ENCODE measurements at places on chromosomes 5 and 9.
A peak's percentile ranks its signal among the peaks of the same experiment; 100 is the strongest.

- DNase-seq = no peak
These were observed 290.8 kb downstream of the TRPM3 start for GRCh38 chr9:70830618-70831017.

GRCh38 chr9:33170464-33171415 lies 3.6 kb upstream of the B4GALT1 start:
- DNase-seq = peak; percentile 16

GRCh38 chr9:109875495-109876129 lies 95.6 kb downstream of the PALM2AKAP2 start:
- DNase-seq = no peak

GRCh38 chr9:93979721-93980120 lies 24.6 kb upstream of the BARX1 start:
- no peak for DNase-seq

DNA sequence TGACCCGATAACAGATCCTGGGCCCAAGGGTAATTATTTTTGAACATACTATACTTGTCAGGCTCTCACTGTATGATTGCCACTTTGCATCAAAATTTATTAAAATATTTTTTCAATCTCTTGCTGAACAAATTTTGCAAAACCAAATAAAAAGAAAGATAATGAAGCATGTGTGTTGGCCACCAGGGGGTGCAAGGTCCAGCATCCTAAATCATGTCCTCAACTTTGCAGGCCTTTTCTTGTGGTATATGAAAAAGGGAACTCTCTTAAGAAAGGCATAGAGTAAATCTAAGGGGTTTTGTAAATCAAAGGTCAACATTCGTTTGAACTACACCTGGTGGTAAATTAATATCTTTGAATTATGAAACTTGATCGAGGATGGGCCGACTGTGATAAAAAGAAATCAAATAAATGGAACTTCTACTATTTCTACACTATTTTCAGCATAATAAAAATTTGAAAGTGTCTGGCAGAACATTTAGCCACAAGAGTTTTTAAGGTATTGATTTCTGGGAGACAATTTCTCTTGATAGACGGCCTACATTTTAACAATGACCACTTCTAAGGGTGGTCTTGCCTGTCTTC lies 676.5 kb downstream of the DMRTA1 start:
- DNase-seq = no peak

- DNase-seq = no peak
These were observed 13.0 kb upstream of the ASS1 start for GRCh38 chr9:130431536-130432303.

GRCh38 chr5:125006011-125006685 lies 259.7 kb upstream of the ZNF608 start:
- no peak for DNase-seq

GRCh38 chr9:37119907-37120842 lies at the start of gene ZCCHC7:
ZCCHC7 (plus strand) TSS chr9:37120574.
- peak; percentile 90 for DNase-seq

DNA sequence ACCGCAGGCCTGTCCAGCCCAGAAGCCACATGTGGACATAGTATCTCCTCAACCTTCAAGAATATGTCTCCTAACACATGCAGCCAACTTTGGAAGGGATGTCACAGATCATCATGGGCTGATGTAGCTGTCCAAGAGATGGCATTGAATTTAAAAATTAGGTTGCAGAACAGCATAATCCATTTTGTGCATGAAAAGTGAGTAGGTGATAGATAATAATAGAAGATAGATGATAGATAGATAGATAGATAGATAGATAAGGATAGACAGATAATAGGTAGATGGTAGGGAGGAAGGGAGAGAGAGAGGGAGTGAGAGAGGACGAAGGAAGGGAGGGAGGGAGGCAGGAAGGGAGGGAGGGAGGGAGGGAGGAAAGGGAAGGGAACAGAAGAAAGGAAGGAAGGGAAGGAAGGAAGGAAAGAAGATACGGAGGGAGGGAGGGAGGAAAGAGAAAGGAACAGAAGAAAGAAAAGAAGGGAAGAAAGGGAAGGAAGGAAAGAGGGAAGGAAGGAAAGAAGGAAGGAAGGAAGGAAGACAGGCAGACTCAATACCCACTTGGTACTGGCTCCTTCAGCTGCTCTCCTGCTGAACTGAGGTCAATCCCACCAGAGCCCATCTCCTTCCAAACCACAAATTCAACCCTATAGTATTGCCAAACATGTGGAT lies 28.9 kb upstream of the ERGIC1 start:
- no peak for DNase-seq

GRCh38 chr5:64838803-64839202 lies 70.1 kb downstream of the CWC27 start:
- DNase-seq = no peak

DNA sequence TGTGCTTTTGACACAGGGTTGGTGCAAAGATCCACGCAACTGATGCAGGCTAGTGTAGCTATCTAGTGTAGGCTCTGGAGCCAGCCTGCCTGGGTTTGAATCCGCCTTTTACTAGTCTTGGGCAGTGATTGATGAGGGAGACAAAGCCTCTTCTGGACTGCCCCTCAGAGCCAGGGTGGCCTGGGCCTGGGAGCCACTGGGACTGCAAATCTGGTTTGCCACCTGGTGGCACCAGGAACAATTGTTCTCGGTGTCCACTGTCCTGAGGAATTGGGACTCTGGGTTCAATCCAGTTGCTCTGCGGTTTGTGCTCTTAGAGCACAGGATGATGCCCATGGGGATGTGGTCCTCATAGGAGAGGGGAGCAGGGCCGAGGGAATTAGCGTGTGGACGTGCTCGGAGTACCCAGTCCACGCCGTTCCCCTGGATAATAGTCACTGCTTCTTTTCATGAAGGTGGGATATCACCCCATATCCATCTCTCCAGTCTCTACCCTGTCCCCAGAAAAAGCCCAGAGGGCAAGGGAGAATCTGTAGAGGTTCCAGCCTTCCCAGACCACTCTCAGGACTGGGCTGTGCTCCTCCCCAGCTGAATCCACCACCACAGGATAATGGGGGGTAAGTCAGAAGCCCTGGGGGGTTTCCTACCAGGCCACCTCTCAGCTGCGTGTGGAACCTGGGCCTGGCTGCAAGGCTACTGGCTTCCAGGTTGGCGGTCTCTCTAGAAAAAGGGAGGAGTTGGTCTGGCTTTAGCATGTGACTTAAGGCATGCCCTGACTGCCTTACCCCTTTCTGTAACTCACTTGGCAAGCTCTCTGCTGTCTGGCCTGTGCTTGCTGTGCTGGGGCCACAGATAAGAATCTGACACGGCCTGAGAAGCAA lies 1.9 kb downstream of the B4GALT7 start:
- DNase-seq = no peak

DNA sequence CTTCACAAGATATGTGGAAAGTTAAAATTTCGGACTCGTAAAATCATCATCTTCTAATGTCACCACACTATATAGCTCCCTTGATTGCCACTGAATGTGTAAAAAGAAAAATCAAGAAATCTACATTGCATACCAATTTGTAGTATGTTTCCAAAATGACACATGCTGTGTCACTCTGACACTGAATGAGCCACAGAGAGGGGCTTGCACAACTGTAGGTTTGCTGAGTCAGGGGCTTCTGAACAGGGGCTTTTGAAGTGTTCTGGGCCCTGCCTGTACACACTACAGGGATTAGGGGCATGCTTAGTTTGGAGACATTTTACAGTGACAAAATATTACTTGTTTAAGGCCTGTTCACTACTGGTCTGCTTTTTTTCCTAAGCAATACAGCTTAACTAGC lies 234.4 kb upstream of the GRAMD2B start:
- no peak for DNase-seq

DNA sequence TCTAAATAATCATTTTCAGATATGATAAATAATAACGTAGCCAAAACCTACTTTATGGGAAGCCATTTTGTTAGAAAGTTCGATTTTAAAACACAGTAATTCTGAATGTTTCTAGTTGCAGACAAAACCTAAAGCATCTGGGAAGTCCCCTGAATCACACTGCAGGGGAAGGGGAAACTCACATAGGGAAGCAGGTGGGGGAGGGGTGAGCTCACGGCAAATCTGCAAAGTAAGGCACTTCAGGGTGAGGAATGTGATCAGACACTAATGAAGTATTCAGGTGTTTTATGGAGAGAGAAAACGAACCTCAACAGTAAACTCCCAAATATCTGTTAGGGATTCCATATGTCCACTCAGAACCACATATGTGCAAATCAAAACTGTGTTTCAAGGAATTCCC lies 70.7 kb downstream of the EPB41L4A start:
- no peak for DNase-seq

DNA sequence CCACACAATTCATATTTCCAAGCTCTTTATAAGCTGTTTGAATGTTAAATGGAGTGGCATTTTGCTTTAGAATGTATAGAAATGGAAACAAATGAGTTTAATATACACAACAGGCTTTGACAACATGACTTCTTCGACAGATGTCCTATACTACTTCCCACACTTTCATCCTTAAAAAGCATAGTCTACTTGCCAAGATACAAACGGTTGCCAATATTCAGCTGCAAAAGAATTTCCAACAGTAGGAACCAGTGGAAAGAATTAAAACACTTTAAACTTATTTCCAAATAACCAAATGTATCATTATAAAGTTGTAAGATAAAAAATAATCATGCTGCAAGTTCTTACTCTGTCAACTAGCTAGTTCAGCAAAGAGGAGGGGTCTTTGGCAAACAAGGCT lies 456.4 kb downstream of the PDE4D start:
- no peak for DNase-seq

- DNase-seq = no peak
These were observed 13.4 kb upstream of the CDK5RAP2 start for GRCh38 chr9:120593250-120593954.

GRCh38 chr5:53095217-53095616 lies 14.3 kb downstream of the MOCS2 start:
- no peak for DNase-seq

- DNase-seq = no peak
These were observed 156.9 kb downstream of the PAM start for GRCh38 chr5:102911973-102912372.

GRCh38 chr9:104686081-104686480 lies 8.2 kb upstream of the OR13D1 start:
- DNase-seq = no peak

GRCh38 chr9:9585920-9586319 lies 1026.9 kb downstream of the PTPRD start:
- no peak for DNase-seq

GRCh38 chr9:37302277-37302676 lies 120.2 kb upstream of the GRHPR start:
- peak; percentile 48 for DNase-seq

- no peak for DNase-seq
These were observed 35.4 kb upstream of the RLN1 start for GRCh38 chr9:5375091-5375490.

GRCh38 chr9:108033976-108034964 lies 544.7 kb upstream of the KLF4 start:
- DNase-seq = no peak

- no peak for DNase-seq
These were observed 240.7 kb upstream of the NREP start for GRCh38 chr5:111997711-111998110.

DNA sequence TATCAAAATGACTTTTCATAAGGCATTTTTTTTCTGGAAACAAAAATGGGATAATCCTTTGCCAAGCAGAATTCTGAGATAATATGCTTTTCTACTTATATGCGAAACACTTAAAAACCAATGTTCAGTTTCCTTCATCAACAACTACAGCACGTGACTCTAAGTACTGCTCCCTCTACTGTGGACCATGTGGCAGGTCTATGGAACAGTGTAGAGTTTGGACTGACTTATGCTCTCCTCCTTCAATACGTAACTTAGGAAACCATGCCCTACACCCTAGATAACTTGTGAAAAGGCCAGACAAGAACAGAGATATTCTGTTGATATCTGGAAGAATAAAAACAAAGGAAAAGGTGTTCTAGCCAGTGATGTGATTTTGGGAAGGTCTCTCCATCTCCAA lies 111.3 kb upstream of the GNA14 start:
- no peak for DNase-seq

DNA sequence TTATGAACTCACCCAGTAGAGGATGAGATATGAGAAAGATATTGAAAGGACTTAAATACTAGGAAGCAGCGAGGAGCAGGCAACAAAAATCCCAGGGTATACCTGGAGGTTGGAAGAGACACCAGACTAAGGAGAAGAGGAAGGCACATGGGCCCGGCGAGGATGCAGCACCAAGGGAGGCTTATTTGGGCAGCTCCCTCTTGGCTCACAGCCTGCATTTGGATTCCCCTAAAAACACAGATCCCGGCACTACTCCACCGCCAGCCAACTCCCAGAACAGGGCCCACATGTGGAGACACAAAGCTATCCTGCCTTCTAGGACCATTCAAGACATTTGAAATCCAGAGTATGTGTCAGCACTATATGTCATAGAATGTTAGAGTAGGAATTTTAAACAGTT lies 199.8 kb upstream of the FBXL7 start:
- no peak for DNase-seq

GRCh38 chr9:88441301-88442007 lies 53.2 kb downstream of the SPIN1 start:
- no peak for DNase-seq

- no peak for DNase-seq
These were observed 68.1 kb upstream of the FREM1 start for GRCh38 chr9:14978022-14979000.

DNA sequence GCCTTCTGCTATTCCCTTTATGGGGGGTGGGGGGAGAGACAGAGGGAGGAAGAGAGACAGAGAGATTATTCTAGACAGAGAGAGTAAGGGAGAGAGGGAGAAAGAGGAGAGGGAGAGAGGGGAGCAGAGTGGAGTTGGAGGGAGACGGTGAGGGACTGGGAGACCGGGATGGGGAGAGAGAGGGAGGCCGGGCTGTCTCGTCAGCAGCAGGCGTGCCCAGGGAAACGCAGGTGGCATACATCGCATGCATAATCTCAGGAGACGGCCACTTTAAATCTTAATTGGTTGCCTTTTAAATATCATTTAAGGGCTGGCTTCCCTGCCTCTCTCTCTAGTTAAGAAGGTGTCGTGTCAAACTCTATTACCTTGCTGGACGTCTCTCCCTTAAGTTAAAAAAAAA lies 8.4 kb downstream of the IRX4 start:
- no peak for DNase-seq

DNA sequence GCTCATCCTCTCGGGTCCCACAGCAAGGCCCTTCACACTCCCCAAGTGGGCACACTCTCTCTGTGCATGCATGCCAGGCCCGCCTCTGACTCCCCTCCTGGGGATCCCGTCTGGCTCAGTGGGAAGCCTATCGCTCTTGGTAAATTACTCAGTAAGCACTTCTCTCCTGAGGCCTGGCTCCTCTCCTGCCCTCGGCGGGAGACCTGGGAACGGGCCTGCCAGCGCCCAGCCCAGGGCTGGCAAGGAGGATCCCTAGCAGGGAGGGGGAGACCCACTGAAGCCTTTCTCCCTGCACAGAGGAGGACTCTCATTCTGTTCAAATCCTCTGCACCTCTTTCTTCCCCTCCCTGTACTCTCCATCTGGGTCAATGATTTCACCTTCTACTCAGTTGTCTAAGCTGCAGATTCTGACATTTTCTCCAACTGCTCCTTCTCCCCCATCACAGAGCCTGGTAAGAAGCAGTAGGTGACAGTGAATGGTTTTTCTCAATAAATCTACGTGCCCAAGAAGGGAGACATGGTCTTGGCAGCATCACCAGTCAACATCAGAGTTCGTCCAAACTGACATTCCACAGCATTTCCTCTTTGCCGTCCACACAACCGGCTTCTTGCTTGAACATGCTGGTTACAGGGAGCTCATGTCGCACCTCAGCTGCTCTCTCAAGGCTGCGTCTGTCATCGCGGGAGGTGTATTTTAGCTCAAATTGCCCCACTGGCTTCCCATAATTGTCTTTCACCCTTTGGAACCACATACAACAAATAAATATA lies 81.9 kb downstream of the GPR21 start:
- no peak for DNase-seq
